Natural killer cell (primary cell): ENCODE measurements at places on chromosomes 16 and 17. TPM values are rescaled to one million over a fixed set of nuclear protein-coding genes. Genes with fewer than 3 reads are reported as not detected.

Gene FOXJ1
- total RNA-seq: 0.21 TPM

Gene CHST4
- not detected for total RNA-seq

Gene NPIPB9
- total RNA-seq: 13.7 TPM

Gene CRHR1
- not detected for total RNA-seq

Gene CCT6B
- total RNA-seq: 4.7 TPM

Gene GFAP
- total RNA-seq: not detected

Gene TMC7
- total RNA-seq: not detected

Gene AXIN2
- 4.1 TPM for total RNA-seq
